Activated CD4-positive, CD25-positive, alpha-beta regulatory T cell (primary cell): ENCODE measurements at places on chromosomes 11 and 22.

GRCh38 chr11:110587129-110587528, 125.1 kb downstream of the ARHGAP20 start:
- DNase-seq = no peak

DNA sequence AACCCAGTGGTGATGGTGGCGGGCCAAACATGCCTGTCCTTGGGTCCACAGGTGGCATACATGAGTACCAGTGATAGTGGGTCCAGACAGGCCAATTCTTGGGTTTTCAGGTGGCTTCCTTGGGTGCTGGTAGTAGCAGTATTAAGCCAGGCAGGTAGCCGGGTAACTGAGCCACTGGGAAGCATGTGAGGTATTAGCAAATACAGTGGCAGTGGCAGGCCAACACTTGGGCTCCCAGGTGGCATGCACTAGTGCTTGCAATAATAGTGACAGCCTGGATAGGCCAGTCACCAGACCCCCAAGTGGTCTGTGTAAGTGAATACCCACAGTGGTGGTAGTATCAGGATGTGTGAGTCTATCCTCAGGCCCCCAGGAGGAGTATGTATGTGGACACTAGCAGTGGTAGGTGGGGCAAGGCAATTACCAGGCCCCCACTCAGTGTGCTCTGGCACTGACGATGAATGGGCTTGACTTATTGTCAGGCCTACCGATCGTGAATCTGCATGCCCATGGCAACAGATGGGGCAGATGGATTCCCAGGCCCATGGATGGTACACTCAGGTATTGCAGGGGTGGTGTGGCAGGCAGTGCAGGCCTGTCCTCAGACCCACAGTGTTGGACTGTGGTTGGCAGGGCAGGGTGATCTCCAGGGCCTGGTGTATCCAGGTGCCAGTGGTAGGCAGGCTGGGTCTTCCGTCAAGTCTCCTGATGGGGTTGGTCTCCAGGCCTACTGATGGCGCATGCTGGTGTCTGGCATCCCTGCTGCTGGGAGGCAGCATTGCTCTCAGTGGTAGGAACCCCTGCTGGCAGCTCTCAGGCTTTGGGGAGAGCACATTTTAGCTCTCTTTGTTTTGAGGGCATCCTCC, 840.7 kb downstream of the FAM181B start:
- DNase-seq = no peak

GRCh38 chr11:34387653-34388052, 29.8 kb upstream of the ABTB2 start:
- no peak for DNase-seq

GRCh38 chr22:32546496-32546895, 71.9 kb downstream of the FBXO7 start:
- no peak for DNase-seq

GRCh38 chr11:87739261-87739660, 436.0 kb downstream of the RAB38 start:
- no peak for DNase-seq
